ENCODE measurements at places on chromosomes 4 and X.

GRCh38 chr4:177051473-177052060 lies 258.1 kb upstream of the NEIL3 start:
- DNase-seq = peak; percentile 29

DNA sequence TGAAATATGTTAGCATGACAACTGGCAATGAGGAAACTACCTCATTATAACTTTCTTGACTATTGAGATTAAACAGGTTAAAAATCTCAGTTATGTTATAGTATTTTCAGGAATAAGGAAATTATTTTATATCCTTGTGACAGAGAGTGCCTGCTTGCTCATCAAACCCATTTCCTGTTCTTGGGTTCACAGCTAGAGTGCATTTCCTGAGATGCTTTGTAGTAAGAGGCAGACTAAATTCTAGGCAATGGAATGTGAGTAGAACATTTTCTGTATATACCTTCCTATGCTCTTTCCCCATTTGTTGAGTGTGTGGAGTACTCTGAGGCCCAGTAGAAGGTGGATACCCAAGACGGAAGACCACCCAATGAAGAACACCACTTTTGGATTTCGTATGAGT lies 96.9 kb upstream of the CASK start:
- no peak for DNase-seq

DNA sequence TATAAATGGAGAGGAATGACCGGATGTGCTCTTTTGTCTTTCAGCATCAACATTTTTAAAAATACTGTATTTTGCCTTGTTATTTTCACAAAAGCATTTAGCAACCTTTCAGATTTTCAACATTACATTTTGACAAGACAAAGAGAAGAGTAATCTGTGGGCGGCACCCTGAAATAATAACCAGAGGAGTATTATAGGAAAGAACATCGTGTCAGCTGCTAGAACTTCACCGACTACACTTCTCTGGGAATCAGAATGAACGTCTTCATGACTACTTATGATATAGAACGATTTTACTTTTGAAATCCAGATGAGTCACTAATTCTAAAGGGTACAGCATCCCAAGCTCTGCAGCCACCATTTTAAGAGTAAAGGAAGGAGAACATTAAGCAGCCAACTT lies 531.5 kb upstream of the FRG1 start:
- no peak for DNase-seq

DNA sequence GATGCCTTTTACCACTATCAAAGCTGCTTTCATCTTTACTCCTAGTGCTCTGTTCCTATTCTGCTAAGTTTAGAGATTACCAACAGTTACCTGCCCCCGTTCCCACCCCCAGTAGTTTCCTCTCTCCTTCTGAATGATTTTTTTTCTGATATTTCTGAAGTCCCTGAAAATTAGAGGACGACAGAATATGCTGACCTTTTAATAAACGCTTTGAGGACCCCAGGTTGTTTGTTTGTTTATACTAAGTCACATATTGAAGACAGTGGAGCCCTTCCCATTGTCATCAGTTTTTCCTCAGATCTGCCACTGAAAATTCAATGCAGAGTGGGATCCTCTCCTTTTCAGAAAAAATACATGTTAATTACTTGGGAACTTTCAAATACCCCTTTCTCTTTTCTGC lies 1039.3 kb upstream of the AGA start:
- DNase-seq = no peak

DNA sequence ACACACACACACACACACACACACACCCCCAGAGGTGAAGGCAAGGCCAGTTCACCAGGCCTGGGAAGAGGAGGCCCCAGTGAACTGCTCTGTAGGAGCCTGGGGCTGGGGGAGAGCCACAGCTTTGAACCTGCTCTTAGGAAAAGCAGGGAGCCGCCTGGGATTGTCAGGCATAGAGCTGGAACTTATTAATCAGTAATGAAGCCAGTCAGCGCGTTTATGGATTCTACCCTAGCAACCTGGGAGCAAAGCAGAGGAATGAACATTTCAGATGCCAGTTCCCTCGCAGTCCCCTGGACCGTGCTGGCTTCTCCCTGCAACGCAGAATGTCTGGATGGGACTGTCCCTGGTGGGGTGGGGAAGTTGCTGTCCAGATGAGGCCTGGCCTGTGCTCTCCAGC lies 45.3 kb upstream of the DDX3X start:
- peak; percentile 35 for DNase-seq

- no peak for DNase-seq
These were observed 82.7 kb downstream of the RAPGEF2 start for GRCh38 chr4:159185591-159186023.

- DNase-seq = no peak
These were observed 136.9 kb upstream of the GUCY1A1 start for GRCh38 chr4:155529716-155530115.

- no peak for DNase-seq
These were observed 8.5 kb downstream of the OGT start for GRCh38 chrX:71541210-71542022.

GRCh38 chr4:23613782-23614181 lies 276.1 kb downstream of the PPARGC1A start:
- no peak for DNase-seq

DNA sequence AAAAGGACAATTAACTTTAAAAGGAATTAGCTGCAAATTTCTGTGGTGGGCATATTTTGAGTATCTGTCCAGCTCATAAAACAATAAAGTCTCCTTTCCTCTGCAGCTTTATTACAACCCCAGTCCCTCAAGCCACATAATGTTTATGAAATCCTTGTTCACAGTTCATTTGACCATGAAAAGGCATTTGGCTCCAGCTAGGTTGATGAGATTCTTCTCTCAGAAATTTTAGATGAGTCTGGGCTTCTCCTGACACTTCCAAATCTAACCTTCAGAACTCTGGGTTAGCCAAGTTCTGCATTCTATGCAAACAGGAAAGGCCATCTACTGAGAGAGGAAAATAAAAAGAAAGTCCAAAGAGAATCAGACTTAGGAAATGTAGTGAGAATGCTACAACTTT lies 156.8 kb downstream of the GRXCR1 start:
- DNase-seq = no peak

DNA sequence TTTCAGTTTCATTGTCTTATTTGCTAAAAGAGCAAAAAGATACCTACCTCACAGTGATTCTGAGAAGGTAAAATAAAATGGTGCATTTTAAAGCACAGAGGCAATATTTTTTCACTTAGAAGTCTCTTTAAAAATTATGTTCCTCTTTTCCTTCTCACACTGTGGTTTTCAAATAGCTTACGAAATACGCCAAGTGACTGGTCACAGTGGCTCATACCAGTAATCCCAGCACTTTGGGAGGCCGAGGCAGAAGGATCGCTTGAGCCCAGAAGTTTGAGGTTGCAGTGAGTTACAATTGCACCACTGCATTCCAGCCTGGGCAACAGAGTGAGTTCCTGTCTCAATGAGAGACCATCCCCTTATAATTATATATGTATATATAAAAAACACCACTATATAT lies 372.6 kb downstream of the FBXO8 start:
- DNase-seq = no peak

GRCh38 chr4:19736968-19737756 lies 514.5 kb upstream of the SLIT2 start:
- no peak for DNase-seq

DNA sequence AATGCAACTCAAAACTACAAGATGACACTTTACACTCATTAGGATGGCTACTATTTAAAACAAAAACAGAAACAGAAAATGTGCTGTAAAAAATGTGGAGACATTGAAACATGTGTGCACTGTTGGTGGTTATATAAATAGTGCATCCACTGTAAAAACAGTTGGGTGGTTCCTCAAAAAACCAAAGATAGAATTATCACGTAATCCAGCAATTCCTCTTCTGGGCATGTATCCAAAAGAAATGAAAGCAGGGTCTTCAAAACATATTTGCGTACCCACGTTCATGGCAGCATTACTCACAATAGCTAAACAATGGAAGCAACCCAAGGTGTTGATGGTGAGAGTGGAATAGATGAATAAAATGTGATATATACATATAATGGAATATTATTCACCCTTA lies 967.2 kb downstream of the TRAM1L1 start:
- DNase-seq = no peak

- DNase-seq = no peak
These were observed 119.6 kb downstream of the SHROOM3 start for GRCh38 chr4:76554630-76555029.

- peak; percentile 41 for DNase-seq
These were observed 30.9 kb upstream of the HSD17B13 start for GRCh38 chr4:87353592-87353991.

DNA sequence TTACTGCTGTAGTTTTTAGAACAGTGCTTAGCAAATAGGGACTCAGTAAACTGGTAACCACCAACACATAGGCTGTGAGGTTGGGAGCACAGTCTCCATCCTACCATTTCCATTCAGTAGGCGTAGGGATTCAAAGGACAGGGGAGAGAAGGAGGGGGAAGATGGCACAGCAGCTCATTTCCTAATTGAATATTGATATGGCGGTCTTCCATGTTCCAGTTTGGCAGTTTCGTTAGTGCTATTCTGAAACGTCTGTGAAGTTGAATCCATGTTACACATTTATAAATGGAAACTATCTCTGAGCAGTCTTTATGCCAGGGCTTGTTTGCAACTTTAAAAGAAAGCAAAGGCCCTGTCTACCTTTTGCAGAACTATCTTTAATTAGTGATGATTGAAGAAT lies 105.5 kb downstream of the PARM1 start:
- DNase-seq = no peak

DNA sequence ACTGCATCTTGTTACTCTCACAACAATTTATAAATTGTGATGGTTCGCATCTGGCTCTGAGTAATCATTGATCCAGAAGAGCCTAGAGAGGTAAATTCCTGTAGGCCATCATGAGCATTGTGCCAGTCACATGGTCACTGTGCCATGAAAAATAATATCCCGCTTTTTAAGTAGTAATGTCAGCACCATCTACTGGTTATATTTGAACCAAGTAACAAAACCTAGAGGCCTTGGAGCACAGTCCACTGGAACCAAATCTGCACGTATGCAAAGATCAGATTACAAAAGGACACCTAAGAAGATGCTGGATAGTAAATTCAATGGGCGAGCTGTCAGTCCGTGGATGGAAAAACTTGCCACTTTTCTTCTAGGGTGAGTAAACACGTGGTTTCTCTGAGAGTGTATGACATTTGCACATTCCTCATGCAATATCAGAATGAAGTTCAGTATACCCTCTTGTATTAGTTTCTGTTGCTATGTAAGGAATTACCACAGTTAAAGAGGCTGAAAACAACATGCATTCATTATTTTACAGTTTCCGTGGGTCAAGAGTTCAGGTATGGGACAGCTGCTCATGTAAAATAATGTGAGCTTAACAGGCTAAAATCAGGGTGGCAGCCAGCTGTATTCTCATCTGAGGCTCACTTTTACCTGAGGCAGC lies 26.8 kb downstream of the FAM114A1 start:
- no peak for DNase-seq

DNA sequence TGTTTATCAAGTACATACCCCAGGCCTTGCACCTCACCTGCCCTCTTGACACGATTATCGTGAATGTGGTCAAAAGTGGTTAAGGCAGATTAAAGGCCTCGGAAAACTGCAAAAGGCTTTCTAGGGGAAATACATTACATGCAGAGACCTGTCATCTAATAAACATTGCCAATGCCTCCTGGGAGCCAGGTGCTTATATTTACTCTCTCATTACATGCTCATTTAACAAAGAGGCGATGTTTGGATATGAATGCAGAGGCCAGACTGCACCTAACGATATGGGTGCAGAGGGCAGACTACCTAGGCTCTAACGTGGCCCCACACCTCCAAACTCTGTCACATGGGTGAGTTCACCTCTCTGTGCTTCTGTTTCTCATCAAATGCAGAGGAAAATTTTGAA lies 14.5 kb downstream of the CRMP1 start:
- DNase-seq = no peak

DNA sequence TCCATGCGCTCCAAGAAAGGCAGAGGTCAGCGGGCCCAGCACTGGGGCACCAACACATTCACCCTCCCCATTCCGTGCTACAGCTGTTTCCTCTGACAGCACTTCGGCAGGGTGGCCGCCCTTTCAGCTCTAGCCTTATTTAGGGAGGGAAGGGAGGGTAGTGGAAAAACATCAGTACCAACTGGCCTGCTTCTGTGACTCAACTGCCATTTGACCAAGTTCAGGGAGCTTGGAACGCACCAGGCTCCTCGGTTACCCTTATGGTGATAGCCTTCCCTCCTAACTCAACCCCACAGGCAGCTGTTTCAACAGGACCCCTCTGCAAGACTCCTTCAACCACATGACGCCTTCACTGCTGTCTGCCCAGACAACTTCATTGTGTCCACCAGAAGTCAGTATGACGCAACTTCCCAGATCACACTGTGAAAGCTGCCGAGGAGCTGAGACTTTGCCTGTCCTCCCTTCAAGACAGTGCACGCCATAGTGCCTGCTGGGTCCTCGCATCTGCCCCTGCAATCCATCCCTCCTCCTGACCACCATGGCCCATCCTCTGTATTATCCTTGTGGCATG lies 132.2 kb downstream of the AFAP1 start:
- no peak for DNase-seq

DNA sequence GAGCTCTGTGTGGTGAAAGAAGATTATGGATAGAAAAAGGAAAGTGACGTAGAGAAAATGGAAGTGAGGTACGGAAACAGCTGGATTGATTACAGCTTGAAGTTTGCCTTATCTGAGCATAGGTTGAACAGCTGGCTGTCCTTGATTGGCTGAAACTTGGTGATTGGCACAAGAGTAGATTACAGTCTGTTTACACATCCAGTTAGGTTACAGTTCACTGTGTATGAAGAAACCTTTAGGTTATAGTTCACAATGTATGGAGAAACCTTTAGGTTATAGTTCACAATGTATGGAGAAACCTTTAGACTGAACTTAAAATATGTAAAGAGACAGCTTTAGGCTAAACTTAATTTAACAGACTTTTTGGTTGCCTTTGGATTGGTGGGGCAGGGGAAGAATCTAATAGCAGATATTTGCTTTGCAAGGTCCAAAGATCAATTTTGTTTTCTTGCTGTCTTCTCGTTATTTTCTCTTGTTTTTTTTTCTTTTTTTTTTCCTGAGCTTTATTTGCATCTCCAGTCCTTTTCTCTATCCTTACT lies 15.6 kb upstream of the ART3 start:
- no peak for DNase-seq

- DNase-seq = no peak
These were observed 234.1 kb downstream of the CPE start for GRCh38 chr4:165612936-165613335.

DNA sequence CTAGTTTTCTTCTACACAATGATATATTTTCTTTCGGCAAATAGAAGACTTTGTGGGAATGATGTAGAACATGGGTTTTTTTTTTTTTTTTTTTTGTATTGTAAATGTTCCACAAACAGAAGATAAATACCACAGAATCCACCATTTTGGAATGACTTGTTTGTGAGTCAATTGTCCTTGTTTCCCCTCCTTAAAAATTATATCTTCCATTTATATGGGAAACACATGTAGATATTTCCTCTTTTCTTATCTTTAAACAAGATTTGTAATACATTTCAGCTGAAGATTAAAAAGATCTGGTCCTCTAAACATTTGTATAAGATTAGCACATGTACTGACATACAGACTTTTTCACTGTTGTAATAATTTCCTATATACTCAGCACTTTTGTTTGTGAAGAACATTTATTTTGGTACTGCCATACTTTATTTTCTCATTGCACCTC lies 304.6 kb downstream of the SPRY1 start:
- DNase-seq = no peak
